ENCODE measurements at places on chromosomes 1 and 21.

- DNase-seq: no peak
These were observed 540.1 kb upstream of the RGS18 start for GRCh38 chr1:191618181-191618580.

GRCh38 chr1:208030288-208031091, 119.6 kb upstream of the CD34 start:
- peak; percentile 86 for DNase-seq

DNA sequence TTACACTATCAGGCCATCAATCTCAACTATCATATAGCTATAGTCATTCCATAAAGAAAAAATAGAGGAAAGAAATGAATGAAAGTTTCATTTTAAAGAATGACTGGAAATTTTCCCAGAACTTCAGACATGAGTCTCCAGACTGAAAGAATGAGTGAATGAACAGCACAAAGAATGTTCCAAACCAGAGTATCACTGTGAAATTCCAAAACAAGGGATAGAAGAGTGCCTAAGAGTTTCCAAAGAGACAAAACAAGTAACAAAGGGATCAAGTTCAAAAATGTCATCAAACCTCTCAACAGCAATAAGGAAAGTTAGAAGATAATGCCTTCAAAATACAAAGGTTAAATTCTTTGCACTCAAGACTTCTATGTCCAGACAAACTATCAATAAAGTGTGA, 114.9 kb downstream of the DENND1B start:
- DNase-seq: peak; percentile 44

- DNase-seq: no peak
These were observed 1510.3 kb downstream of the AMY1C start for GRCh38 chr1:105260001-105260400.

DNA sequence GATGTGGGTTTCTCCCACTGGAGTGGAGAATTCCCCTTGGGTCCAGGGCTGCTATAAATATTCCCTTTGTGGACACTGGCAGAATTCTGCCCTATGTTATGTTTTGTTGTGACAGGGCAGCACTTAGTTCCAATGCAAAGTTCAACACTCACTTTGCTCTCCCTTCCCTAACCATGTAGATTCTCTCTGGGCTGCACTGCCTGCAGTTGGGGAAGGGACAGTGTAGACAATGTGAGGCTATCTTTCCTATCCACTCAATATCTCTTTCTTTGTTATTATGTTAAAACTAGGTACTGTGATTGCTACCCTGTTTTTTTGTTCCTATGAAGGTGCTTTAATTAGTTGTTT, 19.6 kb downstream of the GPR88 start:
- DNase-seq: no peak
